ENCODE measurements at places on chromosomes 4 and X.

DNA sequence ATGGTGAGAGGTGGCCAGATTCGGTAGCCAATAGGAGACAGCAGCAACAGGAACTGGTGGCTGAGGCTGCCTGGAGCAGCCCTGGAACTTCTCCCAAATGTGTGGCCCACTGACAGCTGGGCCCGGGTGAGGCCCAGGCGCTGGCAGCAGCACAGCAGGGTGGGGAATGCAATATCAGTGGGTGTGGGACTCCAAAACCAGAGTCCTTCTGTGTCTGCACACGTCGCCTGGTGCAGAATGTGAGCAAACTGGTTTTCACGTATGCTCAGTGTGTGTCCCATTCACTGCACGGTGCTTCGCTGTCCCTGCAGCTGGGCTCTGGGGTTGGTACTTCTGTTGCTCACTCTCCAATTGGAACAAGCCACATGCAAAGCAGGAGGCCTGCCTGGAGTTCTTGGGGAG lies 14.4 kb upstream of the CENPU start:
- peak; percentile 40 for DNase-seq

DNA sequence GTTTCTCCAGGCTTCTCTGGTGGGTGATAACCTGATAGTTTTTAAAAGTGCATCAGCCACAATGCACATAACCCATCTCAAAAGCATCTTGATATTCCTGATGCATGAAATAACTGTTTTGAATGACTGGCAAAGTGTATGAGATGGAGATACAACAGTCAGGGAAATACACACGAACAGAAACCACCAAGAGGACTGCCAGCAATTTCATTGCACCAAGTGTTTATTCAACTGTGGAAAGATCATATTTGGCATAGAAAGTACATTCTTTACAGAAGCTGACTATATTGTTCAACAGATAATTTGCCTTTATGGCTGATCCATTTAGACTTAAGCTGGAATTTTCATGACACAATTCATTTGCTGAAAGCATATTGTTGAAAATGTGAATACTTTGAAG lies 139.5 kb downstream of the SLIT2 start:
- no peak for DNase-seq

- DNase-seq = no peak
Measured at GRCh38 chr4:99403380-99404184, 31.6 kb downstream of the ADH7 start.

DNA sequence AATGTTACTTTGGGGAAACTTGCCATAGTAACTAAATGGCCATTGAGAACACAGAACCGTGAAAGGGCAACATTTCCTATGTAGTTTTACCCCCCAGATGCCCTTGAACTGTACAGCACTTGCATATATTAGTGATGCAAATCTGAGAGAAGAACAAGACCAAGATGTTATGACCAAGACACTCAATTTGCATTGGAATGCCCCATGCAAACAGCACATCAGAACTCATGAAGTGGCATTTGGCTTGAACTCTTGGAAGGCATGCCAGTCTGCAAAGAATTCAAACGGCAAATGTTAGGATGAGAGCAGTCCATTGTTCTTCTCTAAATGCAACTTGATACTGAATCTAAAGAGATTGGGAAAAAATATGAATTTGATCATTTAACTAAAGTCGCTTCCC lies 139.4 kb upstream of the CXorf66 start:
- no peak for DNase-seq

DNA sequence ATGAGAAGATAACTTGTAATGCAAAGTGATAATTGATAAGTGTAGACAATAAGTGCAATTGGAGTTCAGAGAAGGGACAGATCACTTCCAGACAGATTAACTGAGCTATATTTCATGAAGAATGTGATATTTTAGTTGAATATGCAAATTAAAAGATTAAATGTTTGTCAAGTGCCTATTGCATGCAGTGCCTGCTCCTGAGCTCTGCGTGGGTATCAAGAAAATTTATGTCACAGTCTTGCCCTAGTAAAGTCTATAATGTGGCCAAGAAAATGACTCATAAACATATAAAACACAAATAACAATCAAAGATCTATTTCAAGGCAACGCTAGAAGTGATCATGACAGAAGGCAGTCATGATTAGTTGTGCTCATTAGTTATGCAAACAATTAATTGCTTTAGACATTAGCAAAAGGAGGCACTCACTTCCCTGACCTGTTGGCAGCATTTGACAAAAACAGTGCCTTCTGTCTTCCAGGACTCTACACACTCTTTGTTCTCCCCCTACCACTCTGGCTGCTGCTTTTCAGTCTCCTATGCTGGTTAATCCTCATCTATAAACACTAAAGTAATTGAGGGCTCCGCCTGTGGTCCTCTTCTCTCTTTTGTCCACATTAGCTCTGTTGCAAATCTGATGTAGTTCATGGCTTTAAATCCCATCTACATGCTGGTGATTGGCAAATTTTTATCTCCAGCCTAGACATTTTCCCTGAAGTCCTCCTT lies 47.7 kb downstream of the ARHGEF38 start:
- DNase-seq = no peak

GRCh38 chrX:72016881-72017783 lies 106.5 kb downstream of the NHSL2 start:
- DNase-seq = no peak

- no peak for DNase-seq
Measured at GRCh38 chr4:74105656-74106280, 6.8 kb upstream of the CXCL2 start.

DNA sequence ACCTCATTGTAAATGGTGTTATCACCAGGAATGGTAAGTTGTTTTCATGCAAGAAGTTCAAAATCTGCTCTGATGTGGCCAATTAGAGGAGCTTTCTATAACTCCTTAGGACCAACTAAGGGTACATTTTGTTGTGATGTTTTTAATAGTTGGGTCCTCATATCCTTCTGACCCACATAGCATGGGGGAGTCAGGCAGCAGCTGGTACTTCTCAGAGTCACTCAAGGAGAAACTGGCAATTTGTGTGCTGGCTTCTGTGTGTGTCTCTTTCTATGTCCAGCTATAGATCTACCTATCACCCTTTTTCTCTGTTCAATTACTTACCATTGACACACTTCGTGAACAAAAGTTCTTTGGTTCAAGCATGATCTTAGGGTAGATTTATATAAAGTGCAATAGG lies 194.3 kb upstream of the TENM3 start:
- no peak for DNase-seq

GRCh38 chr4:89929425-89930159 lies 34.9 kb downstream of the MMRN1 start:
- DNase-seq = no peak

- DNase-seq = peak; percentile 87
Measured at GRCh38 chr4:25860586-25861279, 2.1 kb downstream of the SEL1L3 start.

DNA sequence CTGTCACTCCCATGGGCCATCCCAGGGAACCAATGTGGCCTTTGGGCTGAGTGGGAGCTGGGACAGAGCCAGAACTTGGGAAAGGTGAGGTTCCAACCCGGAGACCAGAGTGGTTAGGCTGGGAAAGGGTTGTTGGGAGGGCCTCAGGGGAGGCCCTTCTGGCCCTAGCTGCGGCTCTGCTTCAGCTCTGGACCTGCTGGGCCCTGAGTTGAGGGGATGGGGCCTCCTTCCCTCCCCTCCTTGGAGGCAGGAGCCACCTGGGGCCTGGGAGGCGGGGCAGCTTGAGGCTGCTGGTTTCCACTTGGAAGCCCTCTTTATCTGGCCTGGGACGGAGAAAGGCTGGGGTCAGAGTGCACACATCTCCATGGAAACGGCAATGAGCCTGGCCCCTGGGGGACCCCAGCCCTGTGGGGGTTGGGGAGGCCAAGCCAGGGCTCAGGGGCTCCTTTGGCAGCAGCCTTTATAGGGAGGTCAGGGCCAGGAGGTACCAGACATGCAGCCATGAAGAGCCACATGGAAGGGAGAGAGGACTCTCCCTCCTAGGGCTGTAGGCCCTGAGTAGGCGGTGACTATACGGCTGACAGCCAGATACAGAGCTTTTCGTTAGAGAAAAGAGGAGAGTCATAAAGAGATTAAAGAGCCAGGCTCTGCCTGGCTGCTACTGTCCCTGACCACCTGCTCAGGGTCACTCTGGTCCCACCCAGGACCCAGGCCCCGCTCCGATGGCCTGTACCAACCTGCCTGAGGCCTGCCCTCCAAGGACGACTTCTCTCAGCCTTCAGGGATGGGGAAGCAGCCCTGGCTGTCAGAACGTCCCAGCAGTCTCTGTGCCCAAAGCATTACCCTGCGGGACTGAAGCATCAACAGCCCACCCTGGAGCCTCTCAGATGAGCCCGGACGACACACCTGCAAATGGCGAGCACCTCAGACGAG lies 6.9 kb upstream of the NSD2 start:
- no peak for DNase-seq

DNA sequence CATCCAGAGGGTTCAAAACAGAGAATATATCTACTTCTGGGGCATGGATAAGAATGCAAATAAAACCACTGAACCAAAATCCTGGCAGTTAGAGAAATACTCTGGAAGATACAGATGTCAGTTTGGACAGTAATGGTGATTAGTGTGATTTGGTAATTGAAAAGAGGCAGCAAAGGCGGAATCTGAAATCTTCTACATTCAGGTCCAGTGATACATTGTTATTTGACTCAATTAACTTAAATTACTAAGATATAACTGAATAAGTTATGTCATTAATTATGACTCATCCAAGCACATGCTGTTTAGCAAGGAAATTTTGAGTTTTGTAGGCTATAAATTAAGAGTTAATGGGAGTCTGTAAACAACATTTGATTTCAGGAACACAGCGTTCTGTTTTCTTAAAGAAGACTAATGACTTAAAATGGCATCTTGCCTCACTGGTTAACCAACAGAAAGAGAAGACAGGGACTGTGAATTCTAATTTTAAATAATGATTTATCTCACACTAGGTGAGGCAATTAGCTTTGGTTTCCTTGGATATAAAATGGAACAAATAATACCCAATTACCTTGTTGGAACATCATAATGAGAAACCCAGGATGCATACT lies 937.1 kb downstream of the PDHA2 start:
- DNase-seq = no peak

GRCh38 chrX:2901367-2902036 lies 27.6 kb downstream of the ARSD start:
- peak; percentile 53 for DNase-seq

- no peak for DNase-seq
Measured at GRCh38 chr4:158079661-158080060, 93.2 kb downstream of the GASK1B start.

GRCh38 chr4:865572-865971 lies 39.6 kb upstream of the CPLX1 start:
- no peak for DNase-seq

GRCh38 chr4:122959981-122960610 lies 37.7 kb upstream of the NUDT6 start:
- DNase-seq = no peak

- DNase-seq = no peak
Measured at GRCh38 chrX:18607966-18608365, 63.9 kb downstream of the RS1 start.

DNA sequence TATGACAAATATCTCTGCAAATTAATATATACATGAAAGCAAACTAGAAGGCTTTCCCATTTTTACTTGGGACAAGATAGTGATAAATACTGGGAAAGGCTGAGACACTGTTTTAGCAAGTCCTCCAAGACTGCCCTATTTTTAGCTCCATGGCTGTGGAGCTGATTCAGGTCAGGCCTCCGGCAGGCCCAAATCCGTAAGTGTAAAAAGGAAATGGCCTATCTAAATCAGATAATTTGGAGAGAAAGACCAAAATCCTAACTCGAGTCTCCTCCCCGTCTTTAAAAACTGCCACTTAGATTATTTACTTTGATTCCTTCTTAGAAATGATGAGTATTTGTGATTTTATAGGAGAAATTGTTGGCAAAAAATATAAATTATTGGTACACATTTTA lies 2.9 kb downstream of the OTUD4 start:
- DNase-seq = peak; percentile 61

DNA sequence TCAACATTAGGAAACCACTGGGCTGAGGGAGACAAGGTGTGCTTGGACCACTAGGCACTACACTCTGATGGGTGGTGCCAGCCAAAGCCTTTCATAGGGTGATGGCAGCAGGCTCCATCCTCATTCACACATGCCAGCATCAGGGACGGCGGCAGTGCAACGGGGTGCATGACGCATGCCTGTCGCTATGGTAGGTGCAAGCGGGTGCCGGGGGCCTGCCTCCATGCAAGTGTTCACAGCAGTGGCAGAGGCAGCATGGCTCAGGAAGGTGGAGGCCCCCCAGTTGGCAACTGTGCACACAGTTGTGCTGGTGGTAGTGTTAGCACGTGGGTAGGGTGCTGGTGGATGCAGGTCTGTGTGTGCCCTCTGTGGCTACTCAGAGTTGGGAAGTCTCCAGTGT lies 184.1 kb downstream of the RELL1 start:
- no peak for DNase-seq

DNA sequence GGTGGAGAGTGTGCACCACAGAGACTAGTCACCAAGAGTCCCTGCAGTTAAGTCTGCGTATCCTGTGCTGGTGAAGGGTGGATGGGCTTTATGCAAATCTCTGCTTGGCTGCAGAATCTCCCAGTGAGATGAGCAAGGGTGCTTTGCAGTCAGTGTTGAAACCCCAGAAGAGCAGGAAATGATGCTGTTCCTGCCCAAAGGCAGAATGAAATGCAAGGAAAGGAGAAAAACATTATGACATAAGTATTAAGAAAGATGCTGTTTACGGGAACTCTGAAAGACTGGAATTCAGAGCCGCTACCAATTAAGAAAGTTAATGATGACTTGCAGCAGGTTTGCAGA lies 25.4 kb upstream of the ACSL1 start:
- DNase-seq = peak; percentile 75
